Cerebellar nuclear complex (tissue), 1 donor: ENCODE measurements at places on chromosomes 2 and 18.

DNA sequence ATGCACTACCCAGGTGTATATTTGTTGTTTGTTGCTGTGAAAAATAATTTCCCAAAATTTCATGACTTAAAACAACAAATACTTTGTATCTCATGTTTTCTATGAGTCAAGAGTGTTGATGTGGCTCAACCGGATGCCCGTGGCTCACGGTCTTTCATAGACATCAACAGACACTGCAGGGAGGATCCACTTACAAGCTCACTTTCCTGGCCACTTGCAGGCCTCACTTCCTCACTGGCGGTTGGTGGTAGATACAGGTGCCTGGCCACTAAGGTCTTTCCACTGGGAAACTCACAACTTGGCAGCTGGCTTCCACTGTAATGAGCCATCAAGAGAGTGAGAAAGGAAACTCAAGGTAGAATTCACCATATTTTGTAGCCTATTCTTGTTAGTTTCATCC lies 662.9 kb downstream of the IRS1 start:
- DNase-seq, result no peak

DNA sequence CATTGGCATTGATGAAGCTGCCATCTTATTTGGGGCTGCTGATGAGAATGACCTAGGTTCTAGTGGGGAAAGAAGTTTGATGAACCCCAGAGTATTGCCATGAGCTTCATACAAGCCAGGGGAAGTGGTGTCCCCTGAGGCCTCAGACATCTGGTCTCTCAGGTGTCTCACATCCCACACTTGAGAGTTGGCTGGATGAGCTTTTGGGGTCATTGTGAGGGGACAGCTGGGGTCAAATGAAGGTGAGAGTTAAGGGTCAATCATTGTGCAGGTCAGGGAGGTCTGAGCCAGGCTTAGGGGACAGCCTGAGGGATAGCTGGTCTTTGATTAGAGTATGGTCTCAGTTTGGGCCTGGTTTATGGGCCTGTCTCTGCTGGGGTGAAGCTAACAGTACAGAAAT lies 336.5 kb downstream of the CYP26B1 start:
- DNase-seq, result no peak

DNA sequence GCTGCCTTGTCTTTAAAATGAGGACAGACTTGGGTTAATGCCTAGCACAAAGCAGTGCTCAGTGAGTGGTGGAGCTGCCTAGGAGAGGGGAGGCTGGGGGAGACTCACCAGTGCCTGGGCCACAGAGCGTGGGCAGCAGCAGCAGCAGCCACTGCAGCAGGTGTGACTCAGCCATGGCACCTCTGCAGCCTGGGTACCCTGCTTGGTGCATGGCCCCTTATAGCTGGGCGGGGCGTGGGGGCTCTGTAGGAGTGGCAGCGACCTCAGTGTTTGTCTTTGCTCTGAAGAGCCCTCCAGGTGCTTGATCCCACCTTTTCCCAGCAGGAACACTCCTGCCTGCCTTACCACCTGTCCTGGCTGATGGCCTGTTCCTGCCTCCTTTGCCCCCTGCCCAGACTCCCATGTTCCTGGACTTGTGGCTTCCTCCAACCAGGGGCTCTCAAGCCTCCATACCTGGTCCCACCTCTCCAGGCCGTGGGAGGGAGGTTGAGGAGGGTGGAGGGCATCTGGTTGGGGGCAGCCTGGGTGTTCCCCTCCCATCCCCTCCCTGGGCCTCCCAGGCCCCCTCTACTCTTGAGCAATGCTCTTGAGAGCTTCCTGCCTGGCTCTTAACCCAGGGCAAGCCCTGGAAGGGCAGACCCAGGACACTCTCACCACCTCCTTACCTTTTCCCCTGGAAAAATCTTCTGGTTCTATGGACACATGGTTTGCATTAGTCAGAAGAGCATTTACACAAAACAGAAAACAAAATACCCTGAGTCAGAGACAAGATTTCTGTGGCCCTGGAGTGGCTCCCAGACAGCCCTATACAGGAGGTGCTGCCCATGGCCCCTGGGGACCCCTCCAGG lies at the start of gene SFTPB:
Gene SFTPB (minus strand): TSS at position 191 of the 848 bp plus-strand sequence. CDS start 16 bp downstream, at position 175.
- no peak for DNase-seq

- no peak for DNase-seq
Observed at GRCh38 chr2:191666732-191667131, 11.2 kb upstream of the NABP1 start.

GRCh38 chr2:196245378-196246140 lies 74.2 kb upstream of the STK17B start:
- DNase-seq, result no peak

DNA sequence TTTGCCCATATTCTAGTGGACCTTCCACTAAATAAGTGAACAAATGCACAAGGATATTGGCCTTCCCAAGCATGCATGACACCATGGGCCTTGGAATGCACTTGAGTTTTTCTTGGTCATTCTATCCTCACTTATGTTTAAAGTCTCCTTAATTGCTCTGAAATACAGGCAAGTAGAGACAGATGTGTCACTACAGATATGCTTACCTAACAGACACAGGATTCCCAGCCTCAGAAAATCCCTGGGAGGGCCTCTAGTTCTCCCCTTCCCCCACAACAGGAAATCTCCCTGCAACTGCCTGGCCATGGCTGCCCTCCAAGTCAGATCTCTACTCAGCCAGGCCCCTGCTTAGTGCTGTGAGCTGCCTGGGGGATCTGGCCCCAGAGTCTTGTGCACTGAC lies 445.2 kb downstream of the IRS1 start:
- DNase-seq, result no peak

DNA sequence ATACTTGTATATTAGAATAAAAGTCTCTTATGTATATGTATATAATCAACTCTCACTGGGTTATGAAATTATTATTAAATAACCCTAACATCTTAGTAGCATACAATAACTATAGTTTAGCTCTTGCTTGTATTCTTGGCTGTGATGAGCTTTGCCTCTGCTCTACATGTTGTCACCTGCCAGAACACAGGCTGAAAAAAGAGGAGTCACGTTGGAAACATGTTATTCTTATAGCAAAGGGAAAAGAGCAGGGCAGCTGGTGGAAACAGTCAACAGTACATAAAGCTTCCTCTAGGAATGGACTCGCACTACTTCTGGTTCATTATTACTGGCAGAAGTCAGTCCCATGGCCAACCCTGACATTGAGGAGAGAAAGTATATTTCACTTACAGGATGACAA lies 362.0 kb upstream of the KYNU start:
- no peak for DNase-seq

- DNase-seq, result no peak
Observed at GRCh38 chr18:75408554-75409506, 18.7 kb downstream of the SMIM21 start.

- no peak for DNase-seq
Observed at GRCh38 chr18:54032412-54032811, 192.1 kb downstream of the MBD2 start.

DNA sequence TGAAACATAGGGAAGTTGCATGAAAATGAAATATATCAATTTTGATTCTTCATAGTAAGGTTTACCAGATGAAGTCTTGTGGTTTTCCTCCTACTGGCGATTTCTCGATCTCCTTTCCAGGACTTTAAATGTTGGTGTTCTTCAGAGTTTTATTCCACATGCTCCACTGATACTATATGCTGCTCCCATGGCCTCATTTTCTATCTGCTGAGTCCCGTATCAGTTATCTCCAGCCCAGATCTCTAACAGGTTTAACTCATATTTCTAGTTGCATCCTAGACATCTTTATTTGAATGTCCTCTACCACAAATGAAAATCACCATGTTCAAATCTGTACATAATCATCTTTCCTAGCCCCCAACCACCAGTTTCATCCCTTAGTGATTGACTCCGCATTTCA lies 71.8 kb downstream of the COX7A2L start:
- DNase-seq, result no peak

DNA sequence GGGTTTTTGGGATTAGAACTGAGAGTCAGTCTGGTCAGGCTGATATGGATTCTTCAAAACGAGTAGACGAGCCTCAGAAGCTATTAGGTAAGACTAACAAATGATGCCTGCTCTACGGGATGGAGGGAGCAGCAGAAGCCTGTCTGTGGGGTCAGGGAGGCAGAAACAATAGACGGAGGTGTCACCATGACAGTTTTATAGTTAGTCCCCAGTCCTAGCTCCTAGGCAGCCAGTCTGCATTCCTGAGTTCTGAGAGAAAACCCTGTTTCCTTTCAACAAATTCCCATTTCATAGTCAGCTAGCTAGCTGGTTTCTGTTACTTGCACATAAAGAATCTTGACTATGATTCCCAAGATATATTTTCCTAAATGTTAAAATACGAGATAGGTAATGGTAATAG lies 542.1 kb downstream of the PID1 start:
- no peak for DNase-seq

GRCh38 chr2:213958086-213958485 lies 452.8 kb upstream of the VWC2L start:
- DNase-seq, result no peak

GRCh38 chr18:66966171-66966570 lies 362.3 kb upstream of the CDH19 start:
- DNase-seq, result no peak

DNA sequence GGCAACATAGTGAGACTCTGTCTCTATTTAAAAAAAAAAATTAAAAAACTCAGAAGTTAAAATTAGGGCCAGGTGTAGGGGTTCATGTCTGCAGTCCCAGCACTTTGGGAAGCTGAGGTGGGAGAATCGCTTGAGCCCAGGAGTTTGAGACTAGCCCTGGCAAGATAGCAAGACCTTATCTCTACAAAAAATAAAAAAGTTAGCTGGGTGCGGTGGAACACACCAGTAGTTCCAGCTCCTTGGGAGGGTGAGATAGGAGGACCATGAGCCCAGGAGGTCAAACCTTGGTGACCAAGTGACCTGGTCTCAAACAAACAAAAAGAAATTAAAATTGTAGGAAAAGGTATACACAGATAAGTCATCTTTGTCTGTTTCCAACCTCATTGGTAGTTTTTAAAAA lies 11.3 kb downstream of the TTLL4 start:
- no peak for DNase-seq

- DNase-seq, result no peak
Observed at GRCh38 chr2:111164078-111164477, 43.4 kb downstream of the BCL2L11 start.

DNA sequence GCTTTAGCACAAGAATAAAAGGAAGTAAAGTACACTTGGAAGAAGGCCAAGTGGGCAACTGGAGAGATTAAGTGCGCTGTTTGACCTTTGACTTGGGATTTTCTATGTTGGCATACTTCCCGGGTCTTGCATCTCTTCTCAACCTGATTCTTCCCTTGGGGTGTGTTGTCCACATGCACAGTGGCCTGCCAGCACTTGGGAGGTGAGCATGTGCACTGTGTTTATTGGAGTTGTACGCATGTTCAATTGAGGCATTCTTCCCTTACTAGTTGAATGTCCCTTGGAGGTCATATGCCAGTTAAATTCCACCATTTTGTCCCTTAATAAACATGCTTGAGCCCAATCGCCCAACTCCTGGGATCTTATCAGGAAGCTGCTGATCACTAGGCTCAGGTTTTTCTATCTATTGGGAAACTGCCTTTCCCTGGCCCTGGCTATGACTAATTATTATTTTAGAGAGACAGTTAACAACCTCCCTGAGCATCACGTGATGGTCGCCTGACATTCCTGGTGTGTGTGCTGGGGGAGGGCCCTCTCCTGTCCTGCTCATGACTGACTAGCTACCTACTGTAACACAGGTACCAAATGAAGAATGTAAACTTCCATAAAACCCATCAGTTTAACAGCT lies 62.5 kb upstream of the RAPGEF4 start:
- no peak for DNase-seq

DNA sequence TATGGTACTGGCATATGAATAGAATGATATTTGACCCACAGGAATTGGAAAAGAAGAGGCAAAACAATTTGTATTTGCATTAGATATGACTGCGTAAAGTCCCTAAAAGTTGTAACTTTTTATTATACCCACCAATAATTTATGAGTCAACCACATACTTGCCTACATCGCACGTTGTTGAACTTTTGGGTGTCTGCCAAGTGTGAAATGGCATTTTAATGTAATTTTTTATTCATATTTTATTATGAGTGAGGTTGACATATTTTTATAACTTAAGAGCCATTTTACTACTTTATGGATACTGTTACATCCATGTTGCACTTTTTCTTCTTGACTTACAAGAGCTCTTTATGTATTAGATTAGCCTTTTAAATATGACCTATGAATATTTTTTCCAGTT lies 4.6 kb downstream of the DSC2 start:
- DNase-seq, result no peak

GRCh38 chr18:8701546-8702118 lies 3.7 kb upstream of the MTCL1 start:
- DNase-seq, result no peak

- no peak for DNase-seq
Observed at GRCh38 chr2:136134126-136134525, 16.2 kb upstream of the CXCR4 start.

- DNase-seq, result no peak
Observed at GRCh38 chr2:136206613-136207012, 88.7 kb upstream of the CXCR4 start.

DNA sequence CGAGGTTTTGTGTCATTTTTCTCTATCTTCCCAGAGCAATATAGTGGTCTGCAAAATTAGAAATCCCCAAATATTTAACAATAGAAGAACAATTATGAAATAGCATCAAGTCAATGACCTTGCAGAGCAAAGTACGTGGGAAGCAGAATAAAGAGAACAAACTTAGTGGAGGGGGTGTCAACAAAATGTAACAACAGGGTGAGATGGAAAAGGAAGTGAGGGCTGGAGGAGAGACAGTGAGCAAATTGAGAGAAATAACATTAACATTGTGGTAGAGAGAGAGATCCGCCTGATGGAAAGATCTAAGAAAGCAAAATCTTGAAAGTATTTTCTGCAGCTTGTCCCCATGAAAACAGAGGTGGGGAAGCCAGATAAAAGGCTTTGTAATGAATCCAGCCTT lies 23.4 kb downstream of the ARHGAP15 start:
- DNase-seq, result no peak

DNA sequence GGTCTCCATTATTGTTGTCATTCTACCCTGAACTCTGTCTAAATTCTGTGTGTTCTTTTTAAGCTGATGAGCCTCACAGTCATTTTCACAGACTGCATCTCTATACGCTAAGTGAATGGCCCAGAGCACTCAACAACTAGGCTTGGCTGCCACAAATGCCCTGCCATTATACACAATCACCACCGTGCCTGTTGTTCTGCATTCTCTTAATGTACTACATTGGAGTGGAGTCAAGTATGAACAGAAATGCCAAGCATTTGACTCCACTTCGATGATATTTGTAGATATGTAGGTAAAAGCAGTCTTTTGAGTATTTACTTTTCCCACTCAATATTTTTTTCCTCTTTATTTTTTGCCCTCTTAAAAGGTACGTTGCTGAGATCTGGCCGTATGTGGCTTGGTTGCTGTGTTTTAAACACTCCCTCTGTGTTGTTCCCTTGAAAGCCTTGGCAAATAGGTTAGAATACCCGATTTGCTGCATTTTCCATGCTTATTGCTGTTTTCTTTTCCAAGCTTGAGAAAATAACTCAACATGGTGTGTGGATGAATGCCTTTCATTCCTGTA lies 36.2 kb upstream of the TMEFF2 start:
- DNase-seq, result no peak

- no peak for DNase-seq
Observed at GRCh38 chr18:59865241-59865986, 34.4 kb upstream of the PMAIP1 start.

- DNase-seq, result no peak
Observed at GRCh38 chr2:16389611-16390010, 276.0 kb downstream of the CYRIA start.

- DNase-seq, result no peak
Observed at GRCh38 chr2:100060875-100061274, 81.5 kb downstream of the AFF3 start.

GRCh38 chr2:11541693-11542274 lies 7.9 kb downstream of the GREB1 start:
- DNase-seq, result no peak
